ENCODE measurements at places on chromosomes 4 and X.

GRCh38 chr4:141021397-141022110 lies 111.7 kb downstream of the RNF150 start:
- DNase-seq, result peak; percentile 49

DNA sequence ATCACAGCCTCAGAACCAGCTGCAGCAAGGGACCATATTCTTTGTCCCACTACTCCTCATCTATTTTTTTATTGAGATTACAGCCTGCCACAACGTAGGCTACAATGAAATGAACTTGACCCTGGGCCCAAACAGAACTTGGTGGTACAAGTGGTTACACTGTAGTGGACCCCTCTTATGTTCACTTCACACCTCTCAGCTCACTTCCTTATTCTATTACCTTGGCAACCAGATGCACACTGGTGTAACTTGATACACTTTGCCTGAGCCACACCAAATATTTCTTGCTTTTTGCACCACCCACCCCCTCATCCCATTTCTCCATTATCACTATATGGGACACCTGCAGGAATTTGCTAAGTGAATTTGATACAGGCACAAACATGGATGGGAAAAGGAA lies 105.8 kb downstream of the CXCL13 start:
- DNase-seq, result no peak

DNA sequence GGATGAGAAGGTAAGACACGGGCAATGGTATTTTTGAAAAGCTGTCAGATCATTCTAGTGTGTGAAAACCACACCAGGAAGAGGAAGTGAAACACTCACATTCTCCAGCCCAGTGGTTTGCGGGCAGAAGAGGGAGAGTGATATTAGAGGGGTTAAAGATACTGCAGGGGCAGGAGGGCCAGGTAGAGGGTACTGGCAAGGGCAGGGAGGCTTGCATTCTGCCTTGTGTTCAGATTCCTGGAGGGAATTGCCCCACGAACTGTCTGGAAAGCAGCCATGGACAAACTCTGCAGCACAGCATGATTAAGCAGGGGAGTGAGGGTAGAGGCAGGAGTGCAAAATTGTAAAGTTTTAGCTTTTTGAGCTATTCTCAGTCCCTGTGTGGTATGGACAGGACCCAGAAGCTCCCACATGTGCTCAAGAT lies 30.9 kb downstream of the NIPAL1 start:
- DNase-seq, result no peak

DNA sequence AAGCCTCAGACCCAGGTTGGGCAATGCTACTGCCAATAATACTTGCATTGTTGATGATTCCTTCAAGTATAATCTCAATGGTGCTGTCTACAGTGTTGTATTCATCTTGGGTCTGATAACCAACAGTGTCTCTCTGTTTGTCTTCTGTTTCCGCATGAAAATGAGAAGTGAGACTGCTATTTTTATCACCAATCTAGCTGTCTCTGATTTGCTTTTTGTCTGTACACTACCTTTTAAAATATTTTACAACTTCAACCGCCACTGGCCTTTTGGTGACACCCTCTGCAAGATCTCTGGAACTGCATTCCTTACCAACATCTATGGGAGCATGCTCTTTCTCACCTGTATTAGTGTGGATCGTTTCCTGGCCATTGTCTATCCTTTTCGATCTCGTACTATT lies 7.4 kb downstream of the LPAR4 start:
- no peak for DNase-seq

DNA sequence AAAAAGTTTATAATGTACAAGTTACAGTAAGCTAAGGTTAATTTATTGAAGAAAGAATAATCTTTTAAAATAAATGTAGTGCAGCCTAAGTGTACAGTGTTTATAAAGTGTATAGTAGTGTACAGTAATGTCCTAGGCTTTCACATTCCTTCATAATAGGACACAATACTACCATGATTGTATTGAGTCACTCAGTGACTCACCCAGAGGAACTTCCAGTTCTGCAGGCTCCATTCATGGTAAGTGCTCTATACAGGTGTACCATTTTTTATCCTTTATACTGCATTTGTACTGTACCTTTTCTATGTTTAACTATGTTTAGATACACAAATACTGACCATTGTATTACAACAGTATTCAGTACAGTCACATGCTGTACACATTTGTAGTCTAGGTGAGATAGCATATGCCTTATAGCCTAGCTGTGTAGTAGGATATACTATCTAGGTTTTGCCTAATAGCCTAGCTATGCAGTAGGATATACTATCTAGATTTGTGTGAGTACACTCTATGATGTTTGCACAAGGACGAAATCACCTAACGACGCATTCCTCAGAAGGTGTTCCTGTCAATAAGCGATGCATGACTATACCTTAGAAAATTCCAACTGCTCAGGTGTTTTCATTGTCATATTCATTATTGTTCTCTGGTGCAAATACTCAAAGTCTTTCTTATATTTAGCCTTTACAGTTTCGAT lies 5.5 kb upstream of the TMEM255A start:
- DNase-seq, result no peak

DNA sequence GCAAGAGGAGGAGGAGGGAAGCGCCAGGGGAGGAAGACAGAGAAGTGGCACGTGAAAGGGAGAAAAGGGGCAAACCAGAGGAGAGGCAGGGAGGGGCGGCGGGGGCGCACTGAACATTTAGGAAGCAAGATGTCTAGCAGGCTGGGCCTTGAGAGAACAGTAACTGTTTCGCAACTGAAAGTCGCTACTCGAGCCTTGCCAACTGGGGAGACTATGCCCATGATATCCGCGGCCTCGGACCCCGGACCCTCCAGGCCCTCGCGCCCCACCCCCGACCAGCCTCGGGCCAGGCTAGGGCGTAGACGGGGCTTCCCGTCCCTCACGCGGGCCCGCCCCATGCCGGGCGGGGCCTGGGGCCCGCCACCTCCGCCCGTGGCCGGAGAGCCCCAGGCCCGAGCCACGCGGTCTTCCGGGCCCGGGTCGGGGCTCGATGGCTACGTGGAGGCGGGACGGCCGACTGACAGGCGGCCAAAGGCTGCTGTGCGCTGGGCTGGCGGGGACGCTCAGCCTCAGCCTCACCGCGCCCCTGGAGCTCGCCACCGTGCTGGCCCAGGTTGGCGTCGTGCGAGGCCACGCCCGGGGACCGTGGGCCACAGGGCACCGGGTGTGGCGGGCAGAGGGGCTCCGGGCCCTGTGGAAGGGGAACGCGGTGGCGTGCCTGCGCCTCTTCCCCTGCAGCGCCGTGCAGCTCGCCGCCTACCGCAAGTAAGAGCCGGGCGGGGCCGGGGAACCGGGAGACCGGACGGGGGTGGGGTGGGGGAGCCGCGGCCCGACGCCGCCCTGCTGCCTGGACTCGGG lies at the start of gene SLC25A43:
TSS of gene SLC25A43 (plus strand) at position 363 of the 798 bp plus-strand sequence. CDS start at position 431, 68 bp downstream.
- DNase-seq, result peak; percentile 57

DNA sequence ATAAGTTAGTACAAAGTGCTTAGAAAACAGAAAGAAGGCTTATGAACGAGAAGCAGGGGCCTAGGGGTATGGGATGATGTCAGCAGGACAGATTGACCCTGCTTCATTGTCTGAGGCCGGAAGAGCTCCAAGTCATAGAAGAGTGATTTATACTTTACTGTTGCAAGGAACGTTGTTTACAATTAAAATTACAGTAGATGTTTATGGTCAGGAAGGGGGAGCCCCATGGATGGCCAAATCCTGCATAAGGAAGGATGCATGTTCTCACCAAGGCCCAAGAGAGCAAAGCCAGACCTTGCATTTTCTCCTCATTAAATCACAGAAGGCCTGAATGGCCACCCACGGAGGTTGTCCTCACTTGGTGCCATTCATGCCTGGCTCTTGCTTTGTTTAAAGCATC lies 115.3 kb downstream of the LDB2 start:
- no peak for DNase-seq

- no peak for DNase-seq
Measured at GRCh38 chr4:185874516-185875230, 62.7 kb upstream of the SORBS2 start.

DNA sequence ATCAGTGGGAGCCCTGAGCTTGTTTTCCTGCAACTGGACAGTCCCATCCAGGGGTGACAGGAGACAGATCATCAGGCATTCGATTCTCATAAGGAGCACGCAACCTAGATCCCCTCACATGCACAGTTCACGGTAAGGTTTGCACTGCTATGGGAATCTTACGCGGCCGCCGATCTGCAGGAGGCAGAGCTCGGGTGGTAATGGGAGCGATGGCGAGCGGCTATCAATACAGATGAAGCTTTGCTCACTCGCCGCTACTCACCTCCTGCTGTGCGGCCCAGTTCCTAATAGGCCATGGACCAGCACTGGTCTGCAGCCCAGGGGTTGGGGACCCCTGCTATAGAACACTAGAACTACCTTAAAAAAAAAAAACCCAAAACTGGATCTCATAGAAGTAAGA lies 45.4 kb downstream of the ARSD start:
- no peak for DNase-seq

DNA sequence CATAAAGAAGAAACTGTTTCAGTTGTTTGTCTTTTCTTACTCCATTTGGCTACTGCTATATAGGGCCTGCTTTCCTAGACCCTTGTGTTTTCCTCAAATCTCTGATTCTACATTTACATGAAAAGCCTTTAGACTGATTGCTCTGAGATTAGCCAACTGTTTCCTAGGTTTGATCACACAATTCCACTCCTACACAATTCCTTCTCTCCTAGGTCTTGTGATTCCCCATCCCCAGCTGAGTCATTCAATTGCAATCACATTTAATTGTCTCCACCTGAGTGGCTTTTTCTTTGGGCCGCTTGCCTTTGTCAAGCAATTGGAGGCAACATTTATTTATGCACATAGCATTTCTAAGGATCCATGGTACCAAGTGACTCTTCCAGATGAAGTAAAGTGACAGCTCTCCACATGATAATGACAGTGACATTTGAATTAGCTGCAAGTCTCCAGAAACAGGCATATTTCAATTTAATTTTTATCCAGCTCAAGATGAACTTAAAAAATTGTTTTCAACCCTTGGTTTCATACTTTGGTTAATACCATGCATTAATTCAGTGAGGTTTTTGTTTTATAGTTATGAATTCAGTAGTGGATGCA lies 35.8 kb downstream of the ATXN3L start:
- no peak for DNase-seq

- DNase-seq, result no peak
Measured at GRCh38 chrX:39850209-39850608, 247.5 kb downstream of the BCOR start.

DNA sequence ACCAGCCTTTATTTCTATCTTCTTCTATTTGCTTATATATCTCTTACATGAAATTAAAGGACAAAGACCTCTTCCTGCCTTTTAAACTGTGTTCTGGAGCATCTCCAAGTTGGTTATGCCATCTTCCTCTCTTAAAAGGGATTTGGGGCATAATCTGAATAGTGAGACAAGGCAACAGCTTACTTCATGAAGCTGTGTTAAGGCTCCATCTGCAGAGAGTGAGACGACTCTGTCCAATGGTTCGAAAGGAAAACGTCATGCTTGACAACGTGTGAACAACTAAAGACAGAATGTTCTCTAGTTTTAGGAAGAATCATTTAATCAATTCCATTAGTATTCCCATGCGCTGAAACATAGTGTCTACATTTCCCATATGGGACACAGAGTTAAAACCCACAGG lies 59.4 kb downstream of the GPM6A start:
- DNase-seq, result no peak

DNA sequence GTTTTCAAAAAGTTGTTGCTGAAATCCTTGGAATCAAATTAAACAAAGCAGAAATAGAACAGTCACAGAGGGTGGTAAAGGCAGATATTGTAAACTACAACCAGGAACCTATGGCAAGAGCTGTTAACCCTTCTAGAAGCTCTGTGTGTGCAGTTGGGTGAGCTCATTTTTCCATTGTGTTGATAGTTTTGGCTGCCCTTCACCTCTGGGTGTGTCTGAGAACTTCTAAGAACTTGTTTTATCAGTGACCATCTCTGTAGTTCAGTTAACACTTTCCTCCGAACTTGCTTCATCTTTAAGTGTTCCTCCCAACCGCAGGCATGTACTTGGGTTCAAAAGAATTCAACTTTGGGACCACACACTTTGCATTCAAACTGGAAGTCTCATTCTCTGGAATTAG lies 32.7 kb downstream of the RBMX start:
- DNase-seq, result no peak

DNA sequence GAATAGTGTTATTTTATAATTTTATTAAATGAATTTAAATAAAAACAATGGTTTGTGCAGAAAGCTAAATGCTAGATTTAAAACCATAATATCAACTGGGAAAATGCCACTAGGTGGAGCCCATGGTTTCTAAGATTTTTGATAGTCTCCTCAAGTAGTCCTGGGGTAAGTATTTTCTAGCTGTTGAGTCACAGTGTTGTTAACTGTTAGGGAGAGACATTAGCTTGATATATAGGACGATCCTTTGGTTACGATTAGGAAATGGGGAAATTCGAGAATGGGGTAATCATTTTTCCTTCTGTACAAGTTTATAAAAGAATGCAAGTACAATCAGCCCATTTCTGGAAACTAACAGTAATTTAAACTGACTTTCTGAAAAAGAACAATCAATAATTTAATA lies 378.4 kb downstream of the ANKRD50 start:
- DNase-seq, result no peak

- DNase-seq, result no peak
Measured at GRCh38 chr4:3387943-3388361, 53.8 kb upstream of the HGFAC start.

DNA sequence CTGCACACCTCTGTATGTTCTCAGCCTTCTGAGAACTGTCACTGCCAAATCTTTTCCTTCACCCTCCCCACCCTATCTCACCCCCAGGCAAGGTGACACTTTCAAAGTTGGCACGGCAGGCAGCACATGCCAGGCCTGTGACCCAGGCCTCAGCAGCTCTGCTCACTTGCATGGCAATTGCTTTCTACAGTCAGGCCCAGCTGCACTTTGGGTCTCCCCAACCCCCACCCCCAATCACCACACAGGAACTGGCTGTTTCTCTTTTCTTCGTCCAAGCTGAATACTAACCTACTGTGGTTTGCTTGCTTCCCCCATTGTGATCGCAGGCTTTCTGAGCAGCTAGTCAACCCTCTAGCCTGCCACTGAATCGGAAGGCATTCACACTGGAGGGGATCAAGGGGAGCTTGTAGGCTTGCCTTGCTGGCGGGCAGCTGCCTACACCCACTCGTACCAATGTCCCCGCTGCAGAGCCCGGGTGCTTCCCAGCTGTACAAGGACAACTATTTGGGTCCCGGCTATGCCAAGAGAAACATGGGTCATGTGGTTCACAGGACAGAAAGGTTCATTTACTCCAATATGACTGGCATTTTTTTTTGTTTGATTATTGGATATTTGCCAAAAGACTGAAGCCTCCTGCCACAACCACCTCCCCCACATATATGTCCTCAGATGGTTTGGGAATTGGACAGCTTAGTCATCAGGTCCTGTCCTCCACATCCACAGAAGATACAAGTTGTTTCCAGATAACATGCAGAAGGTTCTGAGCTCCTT lies 28.1 kb downstream of the SLC25A43 start:
- no peak for DNase-seq

DNA sequence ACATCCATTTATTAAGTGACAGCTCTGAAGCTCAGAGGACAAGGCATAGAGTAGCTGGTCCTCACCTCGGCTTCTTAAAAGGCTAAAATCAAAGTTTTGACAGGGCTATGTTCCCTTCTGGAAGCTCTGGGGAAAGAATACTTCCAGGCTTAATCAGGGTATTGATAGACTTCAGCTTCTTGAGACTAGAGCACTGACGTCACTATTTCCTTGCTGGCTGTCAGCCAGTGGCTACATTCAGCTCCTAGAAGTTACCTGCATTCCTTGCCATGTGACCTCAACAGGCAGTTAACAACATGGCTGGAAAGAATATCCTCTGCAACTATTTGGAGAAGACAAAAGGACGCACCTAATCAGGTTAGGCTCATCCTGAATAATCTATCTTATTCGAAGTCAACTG lies 1144.8 kb downstream of the ADGRL3 start:
- no peak for DNase-seq

- DNase-seq, result no peak
Measured at GRCh38 chr4:183637461-183637860, 21.5 kb downstream of the RWDD4 start.

- DNase-seq, result peak; percentile 12
Measured at GRCh38 chr4:15913631-15913970, 24.9 kb downstream of the FGFBP1 start.
